ENCODE measurements at places on chromosomes 6 and 20.
A peak's percentile ranks its signal among the peaks of the same experiment; 100 is the strongest.

GRCh38 chr20:5433352-5433751 lies 116.6 kb upstream of the PROKR2 start:
- DNase-seq: no peak

DNA sequence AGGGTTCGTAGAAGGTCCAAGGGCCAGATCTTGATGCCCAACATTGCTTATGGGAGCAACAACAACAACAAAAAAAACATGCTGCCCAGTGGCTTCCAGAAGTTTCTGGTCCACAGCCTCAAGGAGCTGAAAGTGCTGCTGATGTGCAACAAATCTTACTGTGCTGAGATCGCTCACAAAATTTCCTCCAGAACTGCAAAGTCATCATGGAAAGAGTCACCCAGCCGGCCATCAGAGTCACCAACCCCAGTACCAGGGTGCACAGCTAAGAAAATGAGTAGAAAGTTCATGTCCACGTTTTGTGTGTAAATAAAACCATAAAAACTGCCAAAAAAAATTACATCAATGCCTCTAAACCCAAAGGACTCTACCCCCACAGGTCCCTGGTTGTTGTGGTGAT lies 3.8 kb downstream of the HLA-DPB1 start:
- DNase-seq: no peak

GRCh38 chr6:156782691-156783320 lies 5.6 kb downstream of the ARID1B start:
- no peak for DNase-seq

DNA sequence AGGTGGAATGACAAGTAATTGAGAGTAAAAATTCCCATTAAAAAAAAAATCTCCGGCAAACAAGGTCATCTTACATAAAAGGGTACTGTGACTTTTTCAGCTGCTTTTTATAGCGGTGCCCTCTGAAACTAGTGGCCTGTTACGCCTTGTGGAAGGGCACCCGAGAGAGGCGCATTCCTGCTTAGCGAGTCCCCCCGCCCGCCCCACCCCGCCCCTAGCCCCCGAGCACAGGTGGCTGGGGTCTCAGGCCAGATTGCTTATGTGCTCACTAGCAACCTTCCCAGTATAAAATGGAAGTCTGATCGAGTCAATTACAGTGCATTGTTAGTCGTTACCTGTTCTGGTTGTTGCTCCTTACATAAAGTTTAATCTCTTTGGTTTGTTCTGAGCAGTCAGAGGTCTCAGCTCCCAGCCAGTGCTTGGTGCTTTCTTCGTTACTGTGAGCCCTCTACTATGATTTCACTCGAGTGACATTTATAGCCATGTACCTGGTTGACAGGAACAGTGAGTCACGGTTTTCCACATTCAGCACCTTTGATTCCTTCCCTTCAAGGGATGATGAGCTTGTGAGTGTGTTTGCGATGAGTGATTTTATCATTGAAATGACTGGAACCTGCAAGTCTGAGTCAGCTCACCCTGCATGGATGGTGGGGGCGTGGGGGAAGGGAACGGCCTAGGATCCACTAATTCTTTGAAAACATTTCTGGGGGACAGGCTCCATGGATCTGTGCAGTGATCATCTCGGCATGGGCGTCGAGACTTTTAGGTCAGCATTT lies 47.6 kb downstream of the ZDHHC14 start:
- no peak for DNase-seq

- peak; percentile 41 for DNase-seq
Observed at GRCh38 chr6:105326833-105327770, 75.8 kb downstream of the PREP start.

DNA sequence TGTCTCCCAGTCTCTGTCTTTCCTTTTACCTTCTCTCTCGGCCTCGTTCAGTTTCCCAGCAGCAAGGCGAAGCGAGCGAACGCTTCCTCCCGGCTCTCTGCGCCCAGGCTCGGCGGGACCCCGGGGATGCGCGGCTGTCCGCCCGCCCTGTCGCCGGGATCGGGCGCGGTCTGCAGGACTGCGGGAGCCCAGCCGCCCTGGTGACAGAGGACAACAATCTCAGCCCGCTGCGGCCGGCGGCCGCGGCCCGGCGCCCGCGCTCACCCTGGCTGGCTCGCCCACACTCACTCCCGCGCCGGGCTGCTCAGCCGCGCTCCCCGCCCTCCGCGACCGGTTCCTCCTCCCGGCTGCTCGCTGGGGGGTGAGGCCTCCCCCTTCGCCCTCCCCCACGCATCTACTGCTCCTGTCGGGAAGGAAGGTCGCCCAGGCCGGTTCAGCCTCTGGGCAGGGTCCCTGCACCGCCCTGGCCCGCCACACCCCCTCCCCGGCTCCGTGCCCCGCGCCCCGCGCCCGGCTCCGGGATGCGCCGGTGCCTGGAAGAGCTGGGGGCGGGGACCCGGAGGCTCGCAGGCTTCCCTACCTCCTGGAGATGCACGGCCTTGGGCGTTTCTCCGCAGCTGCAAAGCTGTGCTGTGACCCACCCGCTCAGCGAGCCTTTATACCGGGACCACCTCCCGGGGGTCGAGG lies 410 bp downstream of the SYNE1 start:
- peak; percentile 75 for DNase-seq

DNA sequence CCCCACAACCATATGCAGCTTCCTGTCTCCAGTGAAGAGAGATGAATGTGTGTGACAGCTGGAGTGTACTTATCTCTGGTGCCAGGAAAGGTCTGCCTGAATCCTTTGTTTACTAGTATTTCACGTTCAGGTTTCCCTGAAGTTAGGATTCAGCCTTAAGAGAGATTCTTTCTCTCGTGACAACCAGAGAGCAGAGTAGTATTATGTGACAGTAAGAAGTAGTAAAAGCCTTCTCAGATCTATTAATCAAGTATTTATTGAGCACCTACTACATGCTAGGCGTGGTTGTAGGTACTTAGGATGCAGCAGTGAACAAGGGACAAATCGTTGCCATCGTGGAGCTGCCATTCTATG lies 949 bp downstream of the KIFC1 start:
- DNase-seq: no peak

DNA sequence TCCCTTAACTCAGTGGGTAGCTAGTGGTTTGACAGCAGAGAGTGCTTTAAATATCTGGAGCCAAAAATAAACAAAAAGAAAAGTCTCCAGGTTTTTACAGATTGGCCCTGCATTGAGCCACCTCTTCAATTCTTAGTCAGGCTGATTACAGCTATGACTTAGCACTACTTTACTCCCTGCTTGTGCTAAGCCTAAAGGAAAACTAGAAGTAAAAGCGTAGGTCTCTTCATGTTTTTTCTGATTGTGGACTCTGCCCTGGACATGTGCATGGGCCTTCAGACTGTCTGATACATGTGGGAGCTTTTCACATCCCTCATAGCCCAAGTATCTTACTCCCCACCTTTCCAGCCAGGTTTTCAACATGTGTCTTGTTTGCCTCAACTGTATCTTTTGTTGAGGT lies 33.3 kb downstream of the KPNA5 start:
- no peak for DNase-seq

GRCh38 chr6:134938896-134939295 lies 11.0 kb downstream of the ALDH8A1 start:
- no peak for DNase-seq

- DNase-seq: no peak
Observed at GRCh38 chr6:36651659-36652379, 26.7 kb upstream of the CDKN1A start.

GRCh38 chr6:78363688-78364087 lies 503.7 kb upstream of the IRAK1BP1 start:
- no peak for DNase-seq

DNA sequence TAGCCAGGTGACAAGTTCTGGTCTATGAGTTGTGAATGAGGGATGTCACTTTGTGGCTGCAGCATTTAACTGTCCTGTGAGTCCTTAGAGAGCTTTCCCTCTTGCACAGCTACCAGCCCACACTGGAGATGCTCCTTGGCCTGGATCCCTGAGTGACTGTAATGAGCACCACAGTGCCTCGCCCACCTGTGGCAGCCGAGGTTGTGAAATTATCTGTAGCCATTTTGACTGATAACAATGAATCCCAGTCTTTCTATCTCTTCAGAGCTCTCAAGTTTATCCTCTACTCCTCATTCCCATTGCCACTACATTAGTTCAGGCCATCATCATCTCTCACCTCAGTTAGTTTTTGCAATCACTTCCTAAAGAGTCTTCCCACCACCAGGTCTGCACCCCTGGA lies 41.3 kb upstream of the BEND3 start:
- DNase-seq: no peak

GRCh38 chr20:45254383-45255262 lies at the start of gene SLPI:
SLPI (minus strand) TSS chr20:45254564; CDS start chr20:45254543, 21 bp downstream.
- DNase-seq: peak; percentile 8

- no peak for DNase-seq
Observed at GRCh38 chr6:55651015-55651414, 72.0 kb upstream of the HMGCLL1 start.

DNA sequence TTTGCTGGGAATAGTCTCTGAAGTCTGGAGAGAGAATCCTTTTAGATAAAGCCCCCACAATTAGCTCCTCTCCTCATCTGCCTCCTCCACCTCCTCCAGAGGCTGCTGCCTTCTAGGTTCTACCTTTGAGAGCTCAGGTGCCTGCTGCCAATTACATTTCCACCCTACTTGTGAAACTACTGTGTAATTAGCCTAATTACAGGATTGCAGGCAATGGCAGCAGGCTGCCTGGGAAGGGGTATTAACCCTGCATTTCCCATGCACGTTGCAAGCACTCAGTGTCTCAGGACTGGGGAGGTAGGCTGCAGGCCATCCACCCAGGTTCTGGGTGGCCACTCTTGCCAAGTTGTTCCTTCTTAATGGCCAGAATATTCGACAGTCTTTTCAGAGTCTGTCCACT lies 215.6 kb upstream of the ZNF217 start:
- DNase-seq: no peak

- peak; percentile 5 for DNase-seq
Observed at GRCh38 chr20:14622796-14623195, 285.4 kb upstream of the FLRT3 start.

GRCh38 chr6:123402052-123402451 lies 234.7 kb downstream of the TRDN start:
- no peak for DNase-seq

DNA sequence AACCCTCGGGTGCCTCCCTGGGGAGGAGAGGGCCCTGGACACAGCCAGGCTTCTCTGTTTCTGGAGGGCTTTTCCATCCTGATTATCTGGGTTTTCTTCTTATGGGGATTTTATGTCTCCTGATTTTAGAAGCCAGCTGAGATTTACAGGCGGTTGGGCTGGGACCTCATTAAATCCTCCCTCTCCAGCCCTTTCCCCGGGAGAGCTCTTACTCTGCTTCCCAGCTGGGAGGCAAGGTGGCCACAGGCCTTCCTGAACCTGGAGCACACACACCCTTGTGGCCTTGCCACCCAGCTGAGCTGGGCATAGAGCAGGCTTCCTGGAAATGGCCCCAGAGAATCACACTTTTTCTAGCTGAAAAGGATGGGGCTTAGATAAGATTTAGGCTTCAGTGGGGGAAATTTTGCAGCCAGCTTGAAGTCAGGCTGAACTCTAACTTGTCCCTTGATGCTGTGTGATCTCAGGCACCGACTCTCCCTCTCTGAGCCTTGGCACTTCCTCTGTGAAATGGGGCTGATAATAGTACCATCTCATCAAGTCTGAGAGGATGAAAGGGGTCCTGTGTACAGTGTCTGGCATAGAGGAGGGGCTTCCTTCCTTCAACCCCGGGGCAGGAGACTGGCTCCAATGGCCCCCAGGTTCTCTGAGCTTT lies 16.6 kb downstream of the VSTM2L start:
- DNase-seq: no peak

DNA sequence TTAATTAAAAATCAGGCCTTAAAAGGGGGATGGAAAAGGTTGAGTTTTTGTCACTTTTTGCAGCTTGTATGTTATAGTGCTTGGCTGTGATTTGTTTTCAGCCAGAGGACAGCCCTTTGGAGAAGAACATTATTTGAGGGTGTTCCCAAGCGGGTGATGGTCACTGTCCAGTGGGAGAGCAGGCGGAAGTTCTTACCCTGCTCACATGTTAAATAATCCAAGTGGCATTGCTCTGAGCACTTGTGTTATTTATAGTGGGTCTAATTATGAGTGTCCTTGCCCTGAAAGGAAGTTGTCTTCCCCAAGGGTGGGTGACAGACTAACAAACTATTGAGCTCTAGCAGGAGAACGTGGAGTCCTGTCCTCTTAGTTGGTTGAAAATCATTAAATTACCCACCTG lies 49.5 kb downstream of the DOK5 start:
- no peak for DNase-seq

DNA sequence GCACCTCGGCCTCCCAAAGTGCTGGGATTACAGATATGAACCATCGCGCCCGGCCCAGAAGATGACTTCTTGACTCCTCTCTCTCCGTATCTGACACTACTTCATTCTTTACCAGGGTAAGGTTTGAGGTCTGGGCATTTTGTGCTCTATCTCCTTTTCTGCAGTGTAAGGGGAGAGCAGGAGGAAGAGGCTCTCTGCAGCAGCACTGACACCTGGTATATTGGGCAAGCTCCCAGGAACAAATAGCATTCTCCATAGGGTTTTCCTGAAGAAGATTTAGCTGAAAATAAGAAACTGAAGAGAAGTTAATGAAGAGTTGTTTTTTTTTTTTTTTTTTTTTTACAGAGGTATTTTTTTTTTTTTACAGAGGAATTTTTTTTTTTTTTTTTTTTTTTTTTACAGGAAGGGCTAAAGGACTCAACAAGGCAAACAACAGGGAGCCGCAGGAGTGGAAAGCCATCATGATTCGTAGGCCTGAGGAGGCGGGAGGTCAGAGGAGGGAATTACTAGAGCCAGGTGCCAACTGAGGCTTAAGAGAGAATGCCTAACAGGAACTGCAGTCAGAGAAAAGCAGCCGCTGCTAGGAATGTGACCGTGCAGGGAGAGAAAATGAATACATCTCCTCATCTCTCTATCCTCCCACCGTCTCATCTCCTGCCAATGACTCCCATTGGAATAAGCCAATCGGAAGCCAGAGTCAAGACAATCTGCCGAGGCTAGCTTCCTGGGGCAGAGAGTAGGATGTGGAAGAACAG lies 34.7 kb upstream of the ADGRF4 start:
- DNase-seq: no peak

DNA sequence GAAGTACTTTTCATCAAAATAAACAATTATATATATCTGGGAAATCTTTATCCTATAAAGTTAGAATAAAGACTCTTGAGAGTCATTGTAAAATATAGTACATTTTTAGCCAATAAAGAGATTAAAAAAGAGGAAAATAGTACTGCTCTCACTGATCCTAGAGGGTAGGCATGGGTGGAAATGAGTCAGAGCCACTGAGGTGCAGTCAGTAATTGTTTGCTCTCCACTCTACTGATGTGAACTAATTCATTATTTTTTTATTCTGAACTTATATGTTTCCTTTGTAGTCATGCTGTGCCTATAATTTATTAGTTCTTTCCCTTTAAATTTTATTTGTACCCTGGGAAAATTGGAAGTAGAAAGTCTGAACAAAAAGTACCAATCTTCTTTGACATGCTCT lies 1359.4 kb upstream of the GJE1 start:
- DNase-seq: no peak

GRCh38 chr6:12545619-12546409 lies 170.8 kb upstream of the PHACTR1 start:
- peak; percentile 36 for DNase-seq
